ENCODE measurements at places on chromosomes 1 and 21. TPM values are rescaled to one million over a fixed set of nuclear protein-coding genes. Genes with fewer than 3 reads are reported as not detected.

Gene LYPD8
- not detected for total RNA-seq

DNA sequence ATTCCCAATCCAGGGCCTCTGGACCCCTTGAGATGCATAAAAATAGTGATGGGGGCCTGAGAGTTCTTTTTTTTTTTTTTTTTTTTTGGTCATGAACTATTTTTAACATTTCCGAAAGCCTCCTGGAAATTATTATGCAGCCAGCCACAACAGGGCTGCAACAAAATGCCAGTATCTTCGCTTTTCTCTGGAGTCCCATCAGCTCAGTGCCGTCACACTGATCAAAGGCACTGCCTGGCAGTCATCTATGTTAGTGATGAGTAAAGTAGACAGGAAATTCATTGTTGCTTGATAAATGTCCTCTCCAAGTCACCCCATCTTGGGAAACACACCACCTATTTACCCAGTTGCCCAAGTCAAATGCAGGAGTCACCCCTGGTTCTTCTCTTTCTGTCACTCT lies 15.2 kb upstream of the PEF1 start:
- H3K27ac ChIP-seq = no peak overlapping the region
- DNase-seq = no peak
- H3K36me3 ChIP-seq = peaks cover 3% of the 10 kb centered on the region
- no peak overlapping the region for H3K4me3 ChIP-seq
- H3K27me3 ChIP-seq = no peaks in the 10 kb centered on the region
- no peaks in the 10 kb centered on the region for H3K4me1 ChIP-seq

Gene ADGRL2
- 97.9 TPM for total RNA-seq

GRCh38 chr1:21651214-21652042 lies 17.7 kb downstream of the RAP1GAP start:
- H3K27me3 ChIP-seq = peaks cover 44% of the 10 kb centered on the region
- H3K36me3 ChIP-seq = no peaks in the 10 kb centered on the region
- H3K27ac ChIP-seq = no peak overlapping the region
- H3K4me1 ChIP-seq = peaks cover 7% of the 10 kb centered on the region
- H3K4me3 ChIP-seq = peak overlapping the region; percentile 54

GRCh38 chr1:107782217-107782845 lies 182.6 kb downstream of the VAV3 start:
- no peaks in the 10 kb centered on the region for H3K27me3 ChIP-seq
- H3K4me1 ChIP-seq = peaks cover 22% of the 10 kb centered on the region
- DNase-seq = no peak
- H3K4me3 ChIP-seq = no peak overlapping the region

GRCh38 chr1:230713915-230714764 lies at the start of gene AGT:
AGT (minus strand) TSS chr1:230714122; CDS start chr1:230710823, 3,299 bp downstream.
- H3K36me3 ChIP-seq = no peaks in the 10 kb centered on the region
- no peak for DNase-seq
- H3K4me1 ChIP-seq = peaks cover 15% of the 10 kb centered on the region
- H3K27ac ChIP-seq = no peak within 1 kb of the TSS
- no peak within 1 kb of the TSS for H3K4me3 ChIP-seq

DNA sequence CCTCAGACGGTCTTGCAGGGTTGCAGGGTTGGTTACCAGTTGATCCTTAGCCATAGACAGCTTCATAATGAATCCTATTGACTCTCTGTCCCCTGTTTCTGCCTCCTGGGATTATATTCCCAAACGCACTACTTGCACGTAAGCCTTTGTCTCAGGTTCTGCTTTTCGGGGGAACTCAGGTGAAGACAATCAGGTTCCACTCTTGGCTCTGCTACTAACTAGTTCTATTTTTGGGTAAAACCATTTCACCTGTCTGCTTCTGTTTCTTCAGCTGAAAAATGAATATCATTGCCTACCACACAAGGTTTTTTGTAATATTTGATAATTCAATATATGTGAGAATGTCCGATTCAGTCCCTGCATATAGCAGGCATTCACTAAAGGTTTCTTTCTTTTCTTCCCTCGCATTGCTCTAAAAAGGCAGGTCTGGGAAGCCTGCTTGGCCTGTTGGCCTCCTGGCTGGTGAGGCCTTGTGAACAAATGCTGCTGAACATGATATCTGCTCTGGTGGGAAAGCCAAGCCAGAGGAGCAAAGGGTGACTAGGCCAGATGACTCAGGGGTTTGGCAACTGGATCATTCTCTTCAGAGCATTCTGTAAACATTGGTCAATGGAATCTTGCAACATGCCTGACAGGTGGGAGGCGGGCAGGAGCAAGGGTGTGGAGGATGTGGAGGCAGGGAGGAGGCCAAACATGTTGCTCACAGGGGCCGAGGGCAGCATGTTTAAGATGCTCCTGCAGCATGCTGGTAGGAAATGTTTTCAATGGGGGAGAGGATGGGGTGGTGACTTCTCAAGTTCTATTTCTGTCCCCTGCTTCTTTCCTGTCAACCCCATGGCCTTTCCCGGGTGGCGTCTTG lies 23.8 kb downstream of the IER5 start:
- DNase-seq = peak; percentile 80
- no peak overlapping the region for H3K4me3 ChIP-seq

- DNase-seq = no peak
- no peaks in the 10 kb centered on the region for H3K36me3 ChIP-seq
- no peaks in the 10 kb centered on the region for H3K4me1 ChIP-seq
- H3K27ac ChIP-seq = no peak overlapping the region
- no peaks in the 10 kb centered on the region for H3K27me3 ChIP-seq
Observed at GRCh38 chr1:221373795-221374194, 368.1 kb downstream of the DUSP10 start.

Gene FCGR1A
- total RNA-seq = 65.3 TPM

Gene APOBEC4
- 3.0 TPM for total RNA-seq

GRCh38 chr1:4309676-4310320 lies 344.6 kb upstream of the AJAP1 start:
- H3K27me3 ChIP-seq = peaks cover 4% of the 10 kb centered on the region
- no peak overlapping the region for H3K4me3 ChIP-seq
- DNase-seq = no peak
- H3K36me3 ChIP-seq = no peaks in the 10 kb centered on the region
- no peak overlapping the region for H3K27ac ChIP-seq
- H3K4me1 ChIP-seq = no peaks in the 10 kb centered on the region

DNA sequence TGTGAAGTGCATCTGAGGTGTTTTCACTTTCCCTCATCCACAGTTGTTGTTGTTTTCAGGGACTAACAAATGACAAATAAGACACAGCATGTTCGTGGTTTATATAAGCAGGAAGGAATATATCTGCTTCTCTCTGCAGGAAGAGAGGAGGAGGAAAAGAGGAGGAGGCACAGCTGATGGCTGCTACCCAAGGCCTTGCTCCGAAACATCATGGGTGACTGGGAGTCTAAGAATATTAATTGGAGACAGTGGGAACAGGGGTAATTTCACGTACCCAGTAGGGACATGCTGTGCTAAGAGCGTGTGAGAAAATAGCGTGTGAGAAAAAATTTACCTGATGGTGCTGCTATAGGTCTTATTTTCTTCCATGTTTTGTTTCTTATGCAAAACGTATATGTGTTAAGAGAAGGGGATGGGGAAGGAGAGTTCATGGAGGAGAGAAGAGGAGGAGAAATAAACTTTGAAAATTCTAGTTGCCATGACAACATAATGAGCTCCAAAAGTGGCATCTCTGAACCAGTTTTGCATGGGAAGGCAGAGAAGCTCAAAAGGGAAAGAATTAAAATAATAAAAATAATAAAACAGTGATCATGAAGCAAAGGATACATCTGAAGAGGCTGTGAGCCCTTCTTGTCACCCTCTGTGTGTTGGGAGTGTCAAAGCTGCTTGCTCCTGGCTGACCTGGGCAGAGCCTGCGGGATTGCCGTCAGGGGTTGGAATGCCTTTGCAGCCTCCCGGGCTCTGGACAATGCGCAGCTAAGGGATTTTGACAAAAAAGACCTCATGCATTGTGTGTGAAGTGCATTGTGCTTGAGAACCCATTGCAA lies 192.0 kb downstream of the CACNA1E start:
- no peak overlapping the region for H3K4me3 ChIP-seq
- no peaks in the 10 kb centered on the region for H3K4me1 ChIP-seq
- no peak for DNase-seq
- peaks cover 3% of the 10 kb centered on the region for H3K27me3 ChIP-seq
- no peak overlapping the region for H3K27ac ChIP-seq

DNA sequence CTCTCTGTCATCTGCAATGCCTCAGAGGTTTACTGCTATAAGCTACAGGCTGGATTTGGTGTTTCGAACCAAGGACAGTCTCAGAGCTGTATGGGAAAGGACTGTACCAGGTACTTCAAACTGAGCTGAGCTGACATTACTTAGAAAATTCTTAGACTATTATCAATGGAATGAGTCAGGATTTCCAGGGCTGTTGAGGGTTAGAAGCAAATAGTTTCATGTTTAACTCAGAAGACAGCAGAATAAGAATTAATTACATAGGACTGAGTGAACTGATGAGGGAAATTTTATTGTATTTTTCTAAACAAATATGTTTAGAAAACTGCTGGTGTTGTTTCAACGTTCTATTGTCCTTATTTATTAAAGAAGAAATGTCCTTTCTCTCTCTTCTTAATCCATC lies 74.3 kb upstream of the CAPZB start:
- H3K4me3 ChIP-seq = no peak overlapping the region
- no peaks in the 10 kb centered on the region for H3K27me3 ChIP-seq
- H3K36me3 ChIP-seq = no peaks in the 10 kb centered on the region
- H3K27ac ChIP-seq = no peak overlapping the region
- no peaks in the 10 kb centered on the region for H3K4me1 ChIP-seq

Gene IL20
- total RNA-seq = not detected

GRCh38 chr1:17250601-17251000 lies 1.7 kb downstream of the PADI3 start:
- no peaks in the 10 kb centered on the region for H3K4me1 ChIP-seq
- no peaks in the 10 kb centered on the region for H3K36me3 ChIP-seq
- no peak overlapping the region for H3K27ac ChIP-seq
- peaks cover 4% of the 10 kb centered on the region for H3K27me3 ChIP-seq
- no peak for DNase-seq

- peaks cover 88% of the 10 kb centered on the region for H3K27me3 ChIP-seq
- DNase-seq = no peak
- H3K4me3 ChIP-seq = no peak overlapping the region
- H3K36me3 ChIP-seq = no peaks in the 10 kb centered on the region
- H3K4me1 ChIP-seq = peaks cover 36% of the 10 kb centered on the region
Observed at GRCh38 chr1:6417961-6418667, 1.6 kb downstream of the HES2 start.

Gene SERINC2
- 32.3 TPM for total RNA-seq

Gene RNU11
- total RNA-seq = not detected

GRCh38 chr1:113793878-113794834 lies 18.1 kb downstream of the RSBN1 start:
- no peak overlapping the region for H3K4me3 ChIP-seq
- DNase-seq = no peak
- H3K4me1 ChIP-seq = peaks cover 35% of the 10 kb centered on the region
- H3K27me3 ChIP-seq = no peaks in the 10 kb centered on the region
- peaks cover 29% of the 10 kb centered on the region for H3K36me3 ChIP-seq

Gene ZNF593OS
- not detected for total RNA-seq

DNA sequence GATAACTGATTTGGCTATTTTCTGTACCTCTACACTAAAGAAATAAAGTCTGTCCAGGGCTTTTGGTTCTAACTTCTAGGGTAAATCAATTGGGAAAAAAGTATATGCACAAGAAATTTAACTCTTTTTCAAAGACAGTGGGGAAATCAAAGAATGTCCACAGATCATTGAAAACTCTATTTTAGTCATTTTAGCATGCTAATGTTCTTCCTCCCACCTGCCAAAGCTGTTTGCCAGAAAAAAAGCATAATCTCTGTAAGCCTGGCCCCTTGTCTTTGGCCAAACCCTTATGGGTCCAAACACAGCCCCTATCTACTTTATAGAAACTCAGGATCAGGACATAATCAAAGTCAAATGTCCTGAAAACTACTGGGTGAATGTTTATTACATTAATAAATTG lies 302.2 kb upstream of the ESRRG start:
- no peaks in the 10 kb centered on the region for H3K4me1 ChIP-seq
- no peak overlapping the region for H3K27ac ChIP-seq
- H3K27me3 ChIP-seq = no peaks in the 10 kb centered on the region
- H3K4me3 ChIP-seq = no peak overlapping the region

- no peak overlapping the region for H3K27ac ChIP-seq
- no peaks in the 10 kb centered on the region for H3K27me3 ChIP-seq
- H3K36me3 ChIP-seq = no peaks in the 10 kb centered on the region
- H3K4me1 ChIP-seq = no peaks in the 10 kb centered on the region
- no peak overlapping the region for H3K4me3 ChIP-seq
Observed at GRCh38 chr1:169298441-169298840, 69.2 kb downstream of the NME7 start.

Gene SYT14
- total RNA-seq = not detected

Gene SPRR2F
- total RNA-seq = not detected

Gene OPTC
- not detected for total RNA-seq

- no peak overlapping the region for H3K27ac ChIP-seq
- no peak overlapping the region for H3K4me3 ChIP-seq
- no peaks in the 10 kb centered on the region for H3K27me3 ChIP-seq
- H3K36me3 ChIP-seq = no peaks in the 10 kb centered on the region
- DNase-seq = no peak
- no peaks in the 10 kb centered on the region for H3K4me1 ChIP-seq
Observed at GRCh38 chr1:182653986-182654385, 30.4 kb downstream of the RGS8 start.

DNA sequence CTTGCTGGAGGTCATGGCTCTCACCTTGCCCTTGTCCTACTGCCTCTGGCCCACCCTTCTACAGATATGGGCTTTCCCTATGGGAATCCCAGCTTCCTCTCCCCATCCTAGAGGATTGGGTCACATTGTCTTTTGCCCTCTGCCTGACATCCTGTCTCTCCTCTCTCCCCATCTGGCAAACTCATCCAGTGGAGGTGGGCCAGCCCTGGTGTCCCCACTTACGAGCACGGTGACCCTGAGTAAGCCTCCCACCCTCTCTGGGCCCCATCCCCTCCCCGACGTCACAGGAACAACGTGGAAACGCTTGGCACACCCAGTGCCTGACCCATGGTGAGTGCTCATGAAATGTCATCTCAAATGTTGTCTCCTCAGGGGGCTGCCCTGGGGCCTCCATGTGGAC lies 56.1 kb upstream of the ID3 start:
- peaks cover 6% of the 10 kb centered on the region for H3K4me1 ChIP-seq
- H3K27ac ChIP-seq = no peak overlapping the region
- H3K36me3 ChIP-seq = no peaks in the 10 kb centered on the region
- H3K27me3 ChIP-seq = peaks cover 7% of the 10 kb centered on the region
- DNase-seq = no peak

Gene KRTAP13-2
- not detected for total RNA-seq

Gene GJA5
- 44.5 TPM for total RNA-seq

DNA sequence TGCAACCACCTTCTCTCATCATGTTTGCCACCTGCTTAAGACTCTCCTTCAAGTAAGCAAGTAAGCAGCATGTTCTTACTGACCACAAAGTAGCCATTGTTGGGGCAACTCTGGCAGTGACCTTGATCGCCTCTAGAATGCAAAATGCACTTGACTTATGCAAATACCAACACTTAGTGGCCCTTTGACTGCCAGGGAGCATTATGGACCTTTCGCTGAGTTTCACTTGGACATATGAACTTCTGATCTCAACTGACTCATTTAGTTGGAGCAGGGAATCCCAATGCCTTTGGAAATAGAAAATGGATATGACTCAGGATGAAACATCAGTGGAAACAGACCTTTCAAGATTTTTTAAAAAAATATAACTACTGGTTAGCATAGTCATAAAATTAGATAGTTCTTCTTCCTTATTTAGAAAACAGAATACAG lies 6.1 kb upstream of the PLA2G5 start:
- no peak for DNase-seq
- no peaks in the 10 kb centered on the region for H3K36me3 ChIP-seq
- H3K27me3 ChIP-seq = no peaks in the 10 kb centered on the region

Measured in lower lobe of right lung (tissue), 2 donors.